ENCODE measurements at places on chromosomes 4 and X.

GRCh38 chr4:88865466-88865865 is 167.8 kb upstream of the NAP1L5 start:
- no peak for DNase-seq

GRCh38 chr4:14607578-14607977 is 394.7 kb upstream of the CPEB2 start:
- DNase-seq = no peak

GRCh38 chrX:30635630-30636029 is 17.6 kb upstream of the GK start:
- no peak for DNase-seq

DNA sequence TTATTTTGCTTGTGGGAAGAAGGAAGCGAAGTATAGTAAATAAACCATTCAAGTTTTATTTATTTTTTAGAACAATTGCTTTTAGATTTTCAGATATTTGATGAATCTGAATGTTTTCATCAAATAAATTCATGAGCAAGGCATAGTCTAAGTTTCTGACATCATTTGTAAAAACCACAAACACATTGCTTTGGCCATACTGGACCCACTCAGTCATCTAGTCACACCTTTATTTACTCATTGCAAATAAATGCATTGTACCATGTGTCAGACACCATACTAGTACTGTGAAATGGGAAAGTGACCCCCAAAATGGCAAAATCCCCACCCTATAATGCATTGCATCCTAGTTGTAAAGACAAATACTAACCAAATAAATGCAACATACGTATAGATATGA is 449.1 kb upstream of the SMIM31 start:
- DNase-seq = no peak

DNA sequence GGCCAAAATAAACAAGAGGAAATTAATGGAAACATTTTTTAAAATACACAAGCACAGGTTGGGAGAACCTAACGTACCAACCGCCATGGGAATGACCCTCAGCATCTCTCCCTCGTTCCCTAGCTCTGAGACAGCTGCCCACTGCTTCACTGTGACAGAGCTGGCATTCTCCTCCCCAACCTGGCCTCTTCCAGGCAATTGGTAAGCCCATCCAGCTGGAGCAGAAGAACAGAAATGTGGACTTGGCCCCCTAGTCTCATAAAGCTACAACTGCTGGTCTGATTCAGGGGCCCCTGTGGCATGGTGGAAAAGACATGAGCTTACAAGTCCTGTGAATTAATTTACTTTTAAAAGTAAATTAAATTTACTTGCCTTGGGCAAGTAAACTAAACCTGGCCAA is 245.1 kb downstream of the PTTG2 start:
- no peak for DNase-seq

DNA sequence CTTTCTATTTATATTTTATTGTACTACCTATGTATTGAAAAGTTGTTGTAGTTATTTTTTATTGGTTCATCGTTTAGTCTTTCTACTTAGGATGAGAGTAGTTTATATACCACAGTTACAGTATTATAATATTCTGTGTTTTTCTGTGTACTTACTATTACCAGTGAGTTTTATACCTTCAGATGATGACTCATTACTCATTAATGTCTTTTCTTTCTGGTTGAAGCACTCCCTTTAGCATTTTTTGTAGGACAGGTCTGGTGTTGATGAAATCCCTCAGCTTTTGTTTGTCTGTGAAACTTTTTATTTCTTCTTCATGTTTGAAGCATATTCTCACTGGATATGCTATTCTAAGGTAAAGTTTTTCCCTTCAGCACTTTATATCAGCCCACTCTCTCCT is 7.7 kb downstream of the LUZP4 start:
- no peak for DNase-seq

GRCh38 chr4:163598028-163598427 is 103.5 kb downstream of the TMA16 start:
- no peak for DNase-seq

DNA sequence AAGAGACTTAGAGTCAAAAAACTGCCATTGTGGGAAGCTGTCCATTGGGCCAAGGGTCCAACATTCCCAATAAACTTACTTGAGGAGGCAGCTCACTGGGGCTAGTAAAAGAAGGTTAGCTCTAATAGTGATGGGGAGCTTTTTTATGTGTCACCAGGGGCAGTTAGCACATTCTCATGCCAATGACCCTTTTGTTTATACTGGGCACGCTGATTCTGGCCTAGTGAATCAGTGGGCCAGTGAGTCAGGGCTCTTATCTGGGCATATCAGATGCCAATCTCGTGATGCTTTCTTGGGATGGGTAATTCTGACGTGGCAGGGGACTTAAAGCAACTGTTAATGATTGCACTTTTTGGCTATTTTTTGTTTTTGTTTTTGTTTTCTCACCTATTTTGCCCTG is 27.8 kb downstream of the TCEAL1 start:
- DNase-seq = no peak

- no peak for DNase-seq
Measured at GRCh38 chr4:130403221-130403620, 1307.3 kb downstream of the C4orf33 start.

GRCh38 chr4:166972071-166972470 is 262.2 kb downstream of the SPOCK3 start:
- no peak for DNase-seq

DNA sequence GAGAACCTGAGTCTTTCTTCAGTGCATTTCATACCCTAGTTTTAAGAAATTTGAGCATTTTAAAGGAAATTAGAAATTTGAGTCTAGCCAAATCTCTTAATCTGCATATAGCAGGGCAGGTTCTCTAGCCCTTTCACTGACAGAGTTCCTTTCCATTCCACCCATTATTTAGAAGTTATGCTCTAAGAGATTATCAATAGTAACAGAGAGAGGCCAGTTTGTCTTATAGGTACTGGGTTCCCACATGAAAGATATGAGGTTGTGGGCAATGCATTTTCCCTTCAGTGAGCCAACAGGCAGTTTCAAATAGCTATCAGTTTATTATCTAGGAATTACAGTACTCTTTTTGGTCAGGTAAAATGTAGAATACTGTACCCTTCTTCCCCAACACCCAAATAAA is 7.3 kb upstream of the GALNT7 start:
- no peak for DNase-seq

- no peak for DNase-seq
Measured at GRCh38 chr4:71570492-71570891, 213.4 kb downstream of the GC start.

GRCh38 chr4:165355900-165356300 is 22.9 kb upstream of the CPE start:
- no peak for DNase-seq

GRCh38 chrX:111360839-111361238 is 51.2 kb downstream of the DCX start:
- DNase-seq = no peak

DNA sequence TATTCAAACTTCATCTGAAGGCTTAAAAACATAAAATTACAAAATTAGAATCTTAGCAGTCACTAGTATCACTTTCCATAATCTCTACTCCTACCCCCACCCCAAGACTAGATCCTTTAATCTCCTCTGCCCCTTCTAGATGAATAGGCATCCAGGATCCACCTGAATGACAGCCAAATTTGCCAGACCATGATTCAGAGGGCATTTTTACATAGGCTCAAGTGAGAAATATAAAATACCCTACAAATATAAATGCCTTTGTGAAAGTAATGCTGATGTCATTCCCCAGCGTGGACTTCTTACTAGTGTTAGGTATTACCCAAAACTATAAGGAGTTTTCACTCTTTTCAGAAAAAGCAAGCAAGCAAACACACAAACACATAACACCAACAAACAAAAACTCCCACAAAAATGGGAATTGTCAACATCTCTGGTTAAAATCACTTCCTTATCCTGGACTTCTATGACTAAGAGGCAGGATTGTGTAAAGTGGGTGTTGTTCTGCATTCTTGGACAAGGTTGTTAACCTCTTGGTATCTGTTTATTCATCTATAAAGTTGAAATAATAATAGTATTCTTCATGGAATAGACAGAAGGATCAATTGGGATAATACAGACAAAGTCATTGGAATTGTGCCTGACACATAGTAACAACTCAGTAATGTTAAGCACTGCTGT is 51.3 kb upstream of the TMPRSS11F start:
- no peak for DNase-seq

DNA sequence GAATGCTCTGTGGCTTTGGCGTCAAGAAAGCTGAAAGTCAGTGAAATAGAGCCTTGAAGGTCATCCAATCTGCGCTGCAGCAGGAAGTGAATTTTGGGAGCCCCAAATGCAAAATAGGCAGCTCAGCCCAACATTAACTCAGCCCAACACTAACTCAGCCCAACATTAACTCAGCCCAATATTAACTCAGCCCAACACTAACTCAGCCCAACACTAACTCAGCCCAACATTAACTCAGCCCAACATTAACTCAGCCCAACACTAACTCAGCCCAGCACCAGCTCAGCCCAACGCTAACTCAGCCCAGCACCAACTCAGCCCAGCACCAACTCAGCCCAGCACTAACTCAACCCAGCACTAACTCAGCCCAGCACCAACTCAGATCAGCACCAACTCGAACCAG is 71.5 kb downstream of the SORBS2 start:
- DNase-seq = no peak
